ENCODE measurements at places on chromosomes 11 and 22.

DNA sequence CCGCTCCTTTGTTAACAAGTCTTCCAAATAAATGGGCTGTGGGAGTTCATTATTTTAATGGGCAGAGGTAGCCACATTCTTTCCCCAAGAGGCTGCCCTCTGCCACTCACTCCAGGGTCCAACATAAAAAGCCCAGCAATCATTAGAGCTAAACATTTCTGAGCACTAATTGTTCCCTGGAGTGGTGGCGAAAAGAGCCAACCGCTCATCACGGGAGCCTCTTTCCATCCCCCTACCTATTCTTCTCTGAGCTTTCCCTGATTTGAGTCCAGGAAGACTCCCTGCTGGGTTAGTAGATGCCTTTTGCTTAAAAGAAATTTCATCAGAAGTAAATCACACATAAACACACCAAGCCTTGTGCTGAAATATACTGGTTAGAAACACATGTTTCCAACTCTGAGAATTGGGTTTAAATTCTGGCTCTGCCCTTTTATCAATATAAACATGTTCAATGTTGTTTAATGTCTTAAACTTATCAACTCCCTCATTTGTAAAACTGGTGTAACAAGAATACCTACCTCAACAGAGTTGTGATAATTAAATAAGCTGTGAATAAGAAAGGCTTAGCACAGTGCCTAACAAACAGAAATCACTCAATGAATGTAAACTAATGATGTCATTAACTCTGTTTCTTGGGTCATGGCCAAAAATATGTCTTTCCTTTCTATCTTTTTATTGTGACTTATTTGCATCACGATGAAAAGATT is at the start of gene OR5A2:
Gene OR5A2 (minus strand): TSS at position 53 of the 707 bp plus-strand sequence. CDS start 3,460 bp downstream, outside the sequence.
- DNase-seq: no peak

DNA sequence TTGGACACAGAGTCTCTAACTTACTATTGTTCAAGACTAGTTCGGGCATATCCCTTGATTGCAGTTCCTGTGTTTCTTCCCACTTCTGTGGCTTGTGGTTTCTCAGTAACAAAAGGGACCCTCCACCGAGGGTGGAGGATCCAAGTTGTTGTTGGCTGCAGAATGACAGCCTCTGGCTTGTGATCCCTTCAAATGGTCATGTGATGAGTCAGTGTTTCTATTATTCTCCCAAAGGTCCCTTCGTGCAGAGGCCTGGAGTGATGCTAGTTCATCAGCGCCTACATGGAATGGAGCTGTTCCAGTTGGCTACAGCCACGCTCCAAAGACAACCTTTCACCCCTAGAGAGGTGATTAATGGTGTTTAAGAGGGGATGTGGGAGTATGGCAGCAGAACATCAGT is 2.6 kb upstream of the VWCE start:
- DNase-seq: no peak

- DNase-seq: no peak
Measured at GRCh38 chr11:80383655-80384054, 942.8 kb upstream of the TENM4 start.

- peak; percentile 86 for DNase-seq
Measured at GRCh38 chr22:46798366-46799350, 36.2 kb downstream of the TBC1D22A start.

DNA sequence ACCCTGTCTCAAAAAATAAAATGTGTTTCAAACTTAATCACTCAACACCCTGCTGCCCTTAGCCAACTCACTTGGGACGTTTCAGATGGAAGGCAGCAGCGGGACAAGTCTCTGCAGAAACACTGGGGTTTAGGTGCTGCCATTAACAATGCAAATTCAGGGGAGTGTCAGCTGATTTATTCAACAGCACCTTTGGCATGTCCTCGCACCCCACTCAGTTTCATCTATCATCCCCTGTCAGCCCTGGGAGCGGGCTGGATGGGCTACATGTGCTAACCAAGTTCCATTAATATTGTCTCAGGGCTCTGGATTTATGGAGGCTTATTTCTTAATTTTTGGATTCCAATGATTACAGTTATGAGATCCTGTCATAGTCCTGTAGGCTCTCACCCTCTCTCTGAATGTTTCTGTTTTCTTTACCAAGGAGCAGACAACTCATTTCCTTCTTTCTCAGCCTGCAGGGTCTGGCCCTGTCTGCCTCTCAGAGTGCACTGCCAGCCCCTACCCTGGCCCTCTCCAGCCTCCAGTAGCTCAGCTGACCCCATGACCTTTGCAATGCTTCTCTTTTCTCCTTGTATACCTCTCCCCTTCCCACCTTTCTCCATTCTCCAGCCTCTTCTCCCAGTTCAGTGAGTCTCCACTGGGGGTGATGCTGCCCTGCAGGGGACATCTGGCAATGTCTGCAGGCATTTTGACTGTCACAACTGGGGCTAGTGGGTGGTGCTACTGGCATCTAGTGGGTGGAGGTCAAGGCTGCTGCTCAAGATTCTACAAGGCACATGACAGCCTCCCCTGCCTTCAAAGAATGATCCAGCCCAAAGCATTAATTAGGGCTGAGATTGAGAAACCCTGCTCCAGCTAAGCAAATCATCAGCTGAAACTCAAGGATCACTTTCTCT is 79.0 kb downstream of the APIP start:
- no peak for DNase-seq

GRCh38 chr11:34792814-34793258 is 123.3 kb downstream of the APIP start:
- DNase-seq: peak; percentile 40

DNA sequence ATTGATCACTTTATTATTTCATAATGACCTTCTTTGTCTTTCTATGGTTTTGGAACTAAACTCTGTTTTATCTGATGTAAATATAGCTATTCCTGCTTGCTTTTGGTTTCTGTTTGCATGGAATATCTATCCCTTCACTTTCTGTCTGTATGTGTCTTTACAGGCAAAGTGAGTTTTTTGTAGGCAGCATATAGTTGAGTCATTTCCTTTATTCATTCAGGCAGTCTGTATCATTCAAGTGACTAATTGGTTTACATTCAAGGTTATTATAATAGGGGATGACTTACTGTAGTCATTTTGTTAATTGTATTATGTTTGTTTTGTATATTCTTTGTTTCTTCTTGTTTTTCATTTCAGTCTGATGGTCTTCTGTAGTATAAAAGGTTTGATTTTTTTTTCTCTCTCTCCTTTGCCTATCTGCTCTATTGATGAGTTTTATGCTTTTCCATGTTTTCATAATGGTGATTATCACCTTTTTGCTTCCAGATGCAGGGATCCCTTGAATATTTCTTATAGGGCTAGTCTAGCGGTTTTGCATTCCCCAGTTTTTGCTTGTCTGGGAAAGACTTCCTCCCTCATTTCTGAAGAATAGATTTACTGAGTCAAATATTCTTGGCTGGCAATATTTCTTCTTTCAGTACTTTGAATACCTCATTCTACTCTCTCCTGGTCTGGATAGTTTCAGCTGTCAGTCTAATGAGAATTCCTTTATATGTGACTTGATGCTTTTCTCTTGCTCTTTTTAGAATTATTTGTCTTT is 50.4 kb downstream of the GDPD4 start:
- DNase-seq: no peak

DNA sequence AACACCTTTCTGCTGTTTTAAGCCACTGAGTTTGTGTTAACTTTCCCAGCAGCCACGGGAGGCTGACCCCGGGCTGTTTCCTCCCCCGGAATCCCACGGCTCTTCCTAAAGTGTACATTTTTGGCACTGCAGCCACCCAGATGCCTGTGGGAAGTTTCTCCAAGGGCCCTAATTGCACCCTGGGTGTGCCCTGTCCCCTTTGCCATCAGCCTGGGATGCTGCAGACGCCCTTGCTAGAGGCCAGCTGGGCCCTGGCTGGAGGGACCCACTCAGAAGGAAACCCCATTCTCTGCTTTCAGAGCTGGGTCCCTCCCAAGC is 883.3 kb downstream of the BRD1 start:
- no peak for DNase-seq

DNA sequence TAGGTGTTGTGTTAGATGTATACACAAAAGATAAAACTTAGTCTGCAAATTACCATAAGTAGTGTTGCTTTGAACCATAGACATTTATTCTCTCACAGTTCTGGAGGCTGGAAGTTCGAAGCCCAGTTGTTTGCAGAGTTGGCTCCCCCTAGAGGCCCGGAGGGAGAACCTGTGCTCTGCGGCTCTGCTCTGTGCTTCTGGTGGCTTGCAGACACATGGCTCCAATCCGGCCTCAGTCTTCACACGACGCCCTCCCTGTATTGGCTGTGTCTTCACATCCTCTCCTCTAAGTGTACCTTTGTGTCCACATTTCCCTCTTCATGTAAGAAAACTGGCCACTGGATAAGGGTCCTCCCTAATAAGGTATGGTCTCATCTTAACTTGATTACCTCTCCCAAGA is 128.4 kb downstream of the OPCML start:
- no peak for DNase-seq

DNA sequence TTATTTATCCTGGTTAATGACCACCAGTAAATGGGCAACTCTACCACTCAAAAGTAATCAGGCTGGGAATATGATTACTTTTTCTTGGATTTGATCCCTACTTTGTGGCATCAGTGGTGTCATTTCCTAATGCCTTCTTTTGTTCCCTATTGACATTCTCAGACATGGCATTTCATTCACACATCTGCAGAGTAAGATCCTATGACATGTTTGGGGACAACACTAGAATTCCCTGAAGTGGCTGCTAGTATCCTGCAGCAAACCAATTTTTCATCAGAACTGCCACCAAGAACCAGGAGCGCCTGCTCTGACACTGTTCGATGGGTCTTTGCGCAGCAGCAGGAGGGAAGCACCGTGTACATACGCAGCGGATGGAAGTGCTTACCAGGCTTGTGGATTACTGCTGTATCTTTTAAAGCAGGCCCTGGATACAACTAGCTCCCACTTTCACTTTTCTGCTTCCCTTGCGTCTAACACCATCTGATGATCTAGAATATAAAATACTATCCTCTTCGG is 97.7 kb downstream of the LARGE2 start:
- no peak for DNase-seq

DNA sequence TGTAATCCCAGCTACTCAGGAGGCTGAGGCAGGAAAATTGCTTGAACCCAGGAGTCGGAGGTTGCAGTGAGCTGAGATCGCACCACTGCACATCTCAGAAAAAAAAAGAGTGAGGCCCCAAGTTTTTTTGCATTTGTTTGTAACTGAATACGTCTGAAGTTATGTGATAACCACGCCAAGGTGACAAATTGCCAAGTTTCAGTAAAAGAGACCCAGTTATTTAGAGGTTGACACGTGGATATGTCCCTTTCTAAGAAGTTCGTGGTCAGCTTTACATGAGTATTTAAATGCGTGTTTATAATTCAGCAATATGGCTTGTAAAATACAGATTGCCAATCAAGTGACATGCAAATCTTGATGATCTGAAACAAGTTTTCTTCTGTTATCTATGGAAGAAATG is 8.0 kb downstream of the PPARA start:
- no peak for DNase-seq

DNA sequence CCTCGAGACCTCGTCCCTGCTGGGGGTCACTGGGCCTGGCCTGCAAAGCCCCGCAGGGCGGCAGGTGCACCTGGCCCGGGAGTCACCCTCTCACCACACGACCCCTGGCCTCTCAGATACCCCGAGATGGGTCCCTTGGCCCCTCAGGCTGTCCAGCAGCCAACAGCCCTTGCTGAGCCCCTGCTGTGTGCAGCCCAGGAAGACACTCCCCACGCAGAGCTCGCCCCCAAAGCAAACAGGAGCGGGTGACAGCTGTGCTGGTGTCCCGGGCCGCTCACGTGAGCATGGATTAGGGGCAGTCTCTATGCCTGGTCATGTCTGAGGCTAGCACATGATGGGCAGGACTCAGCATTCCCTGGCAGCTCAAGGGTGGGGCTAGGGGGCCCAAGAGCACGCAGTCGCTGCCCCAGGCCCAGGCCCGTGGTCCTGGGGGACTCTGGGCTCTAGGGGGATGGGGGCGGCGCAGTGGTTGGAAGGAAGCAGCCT is 31.3 kb downstream of the WNT7B start:
- DNase-seq: no peak

DNA sequence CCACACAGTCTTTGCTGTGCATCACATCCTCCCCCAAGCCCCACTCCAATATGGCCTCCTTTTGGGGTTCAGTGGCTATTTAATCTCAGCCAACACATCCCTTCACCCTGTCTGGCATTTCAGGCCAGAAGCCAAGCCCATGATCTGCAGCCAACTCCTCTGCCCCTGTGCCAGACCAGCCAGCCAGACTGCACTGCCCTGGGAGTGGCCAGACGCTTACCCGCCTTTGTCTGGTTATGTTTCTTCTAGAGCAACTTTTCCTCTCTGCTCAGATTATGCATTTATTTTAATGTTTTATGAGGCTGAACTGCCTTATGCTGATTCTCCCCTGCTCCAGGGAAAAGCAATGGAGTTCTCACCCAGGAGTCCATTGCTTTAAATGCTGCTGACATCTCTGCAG is 206.7 kb upstream of the TBCEL start:
- DNase-seq: peak; percentile 57

- DNase-seq: no peak
Measured at GRCh38 chr22:31126869-31127175, 4.1 kb downstream of the INPP5J start.

DNA sequence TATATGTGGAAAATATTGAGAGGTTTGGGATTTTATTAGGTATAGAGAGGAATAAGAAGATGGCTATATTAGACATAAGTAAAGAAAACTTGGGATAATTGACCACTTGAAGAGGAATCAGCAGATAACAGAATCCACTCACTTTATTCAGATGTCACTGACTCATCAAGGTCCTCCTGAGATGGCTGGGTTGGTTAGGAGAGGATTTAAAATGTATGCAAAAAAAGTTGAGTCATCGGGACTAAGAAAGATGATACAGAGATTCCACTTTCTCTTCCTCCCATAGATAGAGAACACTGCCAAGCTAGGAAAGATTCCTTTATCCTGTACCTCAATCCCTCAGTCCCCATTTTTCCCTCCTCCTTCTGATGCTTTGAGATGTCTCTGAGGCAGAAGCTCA is at the start of gene OR6A2:
Gene OR6A2 (minus strand): TSS at position 288 of the 400 bp plus-strand sequence. CDS start 3,981 bp downstream, outside the sequence.
- no peak for DNase-seq

- no peak for DNase-seq
Measured at GRCh38 chr11:60485987-60486386, 6.6 kb upstream of the MS4A12 start.

GRCh38 chr11:42595876-42596275 is 715.9 kb upstream of the API5 start:
- no peak for DNase-seq

DNA sequence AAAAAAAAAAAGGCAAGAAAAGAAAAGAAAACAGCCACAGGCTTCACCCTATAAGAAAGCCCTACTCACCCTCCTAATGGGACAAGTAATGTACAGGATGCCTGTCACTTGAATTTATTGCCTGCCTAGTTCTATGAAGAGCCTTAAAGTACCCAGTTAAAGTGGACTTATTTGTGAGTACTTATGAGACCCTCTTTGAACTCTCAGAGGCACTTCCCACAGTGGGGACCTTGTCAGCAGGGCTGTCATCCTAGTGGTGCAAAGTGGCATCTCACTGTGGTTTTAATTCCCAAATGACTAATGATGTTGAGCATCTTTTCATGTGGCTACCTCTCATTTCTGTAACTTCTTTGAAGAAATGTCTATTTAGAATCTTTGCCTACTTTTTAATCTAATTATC is 41.8 kb upstream of the BARX2 start:
- DNase-seq: no peak
